ENCODE measurements at places on chromosomes 6 and 20.

DNA sequence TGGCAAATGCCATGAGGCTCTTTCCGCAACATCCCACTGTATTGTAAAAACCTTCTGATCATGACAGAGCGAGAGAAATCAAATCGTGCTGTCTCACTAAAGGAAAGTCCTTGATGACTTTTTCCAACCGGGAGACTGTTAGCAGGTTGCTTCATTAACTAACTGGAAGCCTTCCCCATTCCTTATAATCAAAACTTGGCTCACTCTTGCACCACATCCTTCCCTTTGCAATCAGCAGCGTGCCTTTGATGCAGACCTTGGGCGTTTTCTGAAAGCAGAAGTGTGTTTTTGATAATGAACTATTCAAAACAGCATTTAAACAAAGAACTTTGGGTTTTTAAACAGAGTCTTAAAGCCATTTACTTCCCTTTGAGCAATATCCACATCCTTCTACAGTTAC lies 96.2 kb upstream of the CNR1 start:
- no peak for DNase-seq

DNA sequence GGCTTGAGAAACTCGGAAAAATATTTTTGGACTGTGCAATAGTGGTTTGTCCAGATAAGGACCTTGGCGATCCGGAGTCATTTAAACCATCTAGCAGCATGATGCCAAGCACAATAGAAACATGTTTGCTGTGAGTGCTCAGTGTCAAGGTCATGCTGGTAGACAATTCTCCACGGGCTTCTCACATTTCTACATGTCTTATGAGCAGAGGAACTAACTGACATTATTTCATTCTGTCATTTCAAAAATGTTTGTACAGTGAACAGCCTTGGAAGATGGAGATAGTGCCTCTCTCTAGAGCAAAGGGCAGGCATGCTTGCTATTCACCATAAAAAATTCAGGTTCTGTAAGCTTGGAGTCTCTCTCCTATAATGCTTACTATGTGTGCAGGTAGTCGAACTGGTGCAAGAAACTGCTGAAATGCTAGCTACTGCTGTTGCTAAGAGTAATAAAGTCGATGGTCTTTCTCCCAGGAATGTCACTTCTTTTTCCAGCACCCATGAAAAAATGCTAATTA lies 25.4 kb upstream of the CCN2 start:
- no peak for DNase-seq

GRCh38 chr20:24871480-24872213 lies 77.4 kb upstream of the CST7 start:
- DNase-seq, result no peak

GRCh38 chr6:44338228-44339122 lies 4.0 kb upstream of the SPATS1 start:
- DNase-seq, result peak; percentile 15

DNA sequence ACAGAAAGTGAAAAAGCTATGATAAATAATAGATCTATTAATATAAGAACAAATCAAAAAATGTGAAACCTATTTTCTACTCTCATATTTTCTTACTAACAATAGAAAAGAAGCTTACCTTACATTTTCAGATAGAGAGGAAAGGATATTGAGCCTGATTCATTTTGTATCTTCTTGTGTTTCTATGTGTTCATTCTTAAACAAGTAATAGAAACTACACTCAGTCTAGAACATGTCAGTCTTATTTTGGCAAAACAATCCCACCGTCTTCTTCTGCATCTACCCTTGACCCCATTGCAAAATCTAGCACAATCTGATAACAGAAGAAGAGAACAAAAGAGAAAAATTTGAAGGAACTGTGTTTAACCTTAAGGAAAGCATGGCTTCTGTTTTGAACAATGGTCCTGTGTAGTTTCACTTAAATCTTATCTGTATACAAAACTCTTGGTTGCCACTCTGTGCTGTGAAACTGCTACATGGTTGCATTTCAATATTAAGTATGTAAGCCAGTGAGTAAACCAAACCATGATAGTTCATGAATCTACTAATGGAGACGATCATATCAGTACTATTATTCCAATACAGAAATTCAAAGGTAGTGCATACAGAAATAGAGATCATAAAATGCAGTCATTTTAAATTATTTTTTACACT lies 69.5 kb upstream of the LGSN start:
- no peak for DNase-seq

DNA sequence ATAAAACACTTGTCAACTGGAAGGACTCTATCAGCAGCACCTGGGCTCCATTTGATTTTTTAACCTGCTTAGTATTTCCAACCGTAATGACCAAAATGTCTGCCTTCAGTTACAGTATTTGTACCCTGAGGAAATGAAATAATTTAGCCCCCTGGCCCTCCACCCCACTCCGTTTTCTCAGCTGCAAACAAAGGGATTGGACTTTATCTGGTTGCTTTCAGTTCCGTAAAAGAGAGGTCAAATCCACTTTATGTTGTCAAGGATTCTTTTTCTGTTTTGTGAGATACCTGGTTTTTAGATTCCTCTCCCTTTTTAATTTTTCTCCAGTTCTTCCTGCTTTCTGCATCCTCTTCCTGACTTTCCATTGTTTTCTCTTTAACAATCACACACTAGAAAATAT lies 64.4 kb upstream of the BMP2 start:
- no peak for DNase-seq

GRCh38 chr6:135257631-135258405 lies 76.7 kb downstream of the MYB start:
- no peak for DNase-seq

GRCh38 chr6:31569861-31570536 lies 2.1 kb upstream of the LTA start:
- no peak for DNase-seq

DNA sequence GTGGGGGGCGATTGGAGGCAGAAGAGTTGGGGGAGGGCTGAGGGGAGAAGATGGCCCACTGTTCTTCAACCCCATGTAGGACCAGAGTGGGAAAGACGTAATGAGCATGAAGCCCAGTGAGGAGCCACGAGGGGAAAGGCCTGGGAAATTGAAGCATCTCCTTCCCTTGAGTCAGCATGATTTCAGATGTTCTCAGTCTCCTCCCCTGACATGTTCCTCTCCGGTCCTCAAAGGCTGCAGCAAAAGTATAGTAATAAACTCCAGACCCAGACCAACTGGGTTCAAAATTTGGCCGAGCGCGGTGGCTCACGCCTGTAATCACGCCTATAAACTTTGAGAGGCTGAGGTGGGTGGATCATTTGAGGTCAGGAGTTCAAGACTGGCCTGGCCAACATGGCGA lies 1.9 kb upstream of the NFKBIE start:
- no peak for DNase-seq

GRCh38 chr20:59010995-59011873 lies 4.2 kb upstream of the CTSZ start:
- no peak for DNase-seq

DNA sequence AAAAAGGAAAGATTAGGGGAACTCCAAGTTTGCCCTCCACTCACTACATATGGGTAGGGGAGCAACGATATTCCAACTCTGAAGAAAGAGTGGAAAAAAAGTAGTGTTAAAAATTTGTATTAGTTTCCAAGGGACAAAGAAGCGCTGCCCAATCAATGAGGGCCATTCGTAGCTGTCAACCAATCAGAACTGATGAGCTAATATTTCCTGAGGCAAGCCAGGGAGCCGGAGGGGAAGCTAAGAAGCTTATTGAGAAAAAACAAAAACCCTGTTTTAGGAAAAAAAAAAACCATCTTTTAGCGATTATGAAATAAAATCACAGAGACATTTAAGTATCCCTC lies 59.5 kb downstream of the TRIM38 start:
- DNase-seq, result peak; percentile 78

GRCh38 chr6:19690325-19691075 lies 146.7 kb upstream of the ID4 start:
- DNase-seq, result no peak

DNA sequence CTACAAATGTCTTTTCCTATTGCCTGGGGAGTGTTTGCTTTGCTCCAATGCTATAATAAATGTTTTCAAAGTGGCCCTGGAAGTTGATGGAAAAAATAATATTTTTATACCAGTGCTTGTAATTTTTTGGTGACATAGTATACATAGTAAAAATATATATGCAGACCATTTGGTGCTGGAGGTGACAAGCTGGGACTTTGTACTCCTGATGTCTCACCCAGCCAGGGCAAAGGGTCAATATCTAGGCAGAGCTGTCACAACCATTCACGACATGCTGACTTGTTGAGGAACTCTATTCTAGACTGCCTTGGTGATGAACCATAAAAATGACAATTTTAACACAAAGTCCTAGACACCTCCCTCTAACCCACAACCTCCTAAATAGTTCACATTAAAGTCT lies 203.0 kb downstream of the PLCB1 start:
- no peak for DNase-seq

- DNase-seq, result no peak
These were observed 231.2 kb upstream of the ARID1B start for GRCh38 chr6:156545931-156546330.

DNA sequence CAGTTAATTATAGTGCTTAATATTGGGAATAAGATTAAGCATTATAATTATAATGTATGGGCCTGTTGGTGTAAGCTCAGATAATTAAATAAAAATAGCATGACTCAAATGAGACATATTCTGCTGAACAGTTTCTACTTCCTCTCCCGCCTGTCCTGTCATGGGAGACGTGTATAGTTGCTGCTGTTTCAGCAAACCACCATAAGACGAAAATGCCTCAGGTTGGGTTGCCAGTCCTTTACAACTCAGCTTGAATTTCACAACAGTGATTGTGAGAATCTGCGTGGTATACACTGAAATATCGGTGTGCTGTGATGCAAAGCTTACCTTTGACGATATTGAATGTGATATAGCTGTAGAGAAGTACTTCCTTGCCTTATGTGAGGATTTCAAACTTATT lies 99.5 kb downstream of the POPDC3 start:
- DNase-seq, result no peak

GRCh38 chr20:21767739-21768223 lies 62.3 kb downstream of the PAX1 start:
- DNase-seq, result no peak

GRCh38 chr6:18893540-18894269 lies 506.6 kb downstream of the RNF144B start:
- DNase-seq, result no peak

DNA sequence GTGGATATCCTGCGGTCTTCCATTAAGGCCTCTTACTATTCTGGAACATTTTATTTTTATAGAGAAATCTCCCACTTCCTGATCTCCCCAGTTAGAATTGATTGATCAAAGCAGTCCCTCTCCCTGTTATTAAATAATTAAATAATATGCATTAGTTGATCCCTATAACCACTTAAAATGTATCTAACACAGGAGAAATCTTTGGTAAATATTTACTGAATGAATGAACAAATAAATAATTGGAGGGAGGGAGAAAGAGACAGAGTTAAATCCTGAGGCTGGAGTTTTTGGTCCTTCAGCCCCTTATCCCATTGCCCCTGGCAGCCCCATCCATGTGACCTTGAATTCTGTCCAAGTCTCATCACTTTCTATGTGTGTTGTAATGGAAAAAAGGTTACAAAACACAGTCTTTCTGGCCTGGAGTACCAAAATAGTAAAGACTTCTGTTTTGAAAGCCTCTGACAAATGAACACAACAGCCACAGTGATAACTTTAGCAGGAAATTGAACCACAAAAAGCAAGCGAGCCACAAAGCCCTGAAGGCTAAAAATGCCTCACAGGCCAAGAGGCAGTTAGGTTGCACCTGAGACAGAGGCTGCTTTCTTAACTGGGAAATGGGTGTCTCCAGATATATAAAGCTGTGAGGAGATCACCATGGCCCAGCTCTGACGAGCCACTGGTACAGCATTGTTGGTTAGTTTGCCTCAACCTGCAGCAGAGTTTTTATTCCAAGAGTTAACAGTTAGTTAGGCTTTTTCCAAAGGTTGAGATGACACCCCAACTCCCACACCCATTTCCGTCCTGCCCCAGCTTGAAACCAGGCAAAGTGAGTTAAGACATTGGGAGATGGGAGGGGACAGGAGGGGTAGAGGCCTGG lies 11.3 kb downstream of the NT5E start:
- DNase-seq, result no peak

DNA sequence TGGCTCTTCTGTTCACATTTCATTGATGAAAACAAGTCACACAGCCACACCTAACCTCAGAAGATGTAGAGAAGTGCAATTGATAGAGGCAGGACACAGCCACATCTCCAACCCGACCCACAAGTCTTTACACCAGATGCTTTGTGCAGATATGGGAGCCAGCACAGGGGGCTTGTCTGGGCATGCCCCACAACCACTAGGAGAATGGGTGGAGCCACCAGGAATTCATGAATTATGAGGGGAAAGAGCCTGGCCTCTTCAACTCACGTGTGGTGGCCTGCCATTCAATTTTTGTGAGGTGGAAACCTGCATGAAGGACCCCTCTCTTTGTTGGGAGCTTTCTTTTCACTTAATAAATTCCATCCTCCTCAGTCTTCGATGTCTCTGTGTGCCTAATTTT lies 79.1 kb downstream of the OGFRL1 start:
- no peak for DNase-seq

DNA sequence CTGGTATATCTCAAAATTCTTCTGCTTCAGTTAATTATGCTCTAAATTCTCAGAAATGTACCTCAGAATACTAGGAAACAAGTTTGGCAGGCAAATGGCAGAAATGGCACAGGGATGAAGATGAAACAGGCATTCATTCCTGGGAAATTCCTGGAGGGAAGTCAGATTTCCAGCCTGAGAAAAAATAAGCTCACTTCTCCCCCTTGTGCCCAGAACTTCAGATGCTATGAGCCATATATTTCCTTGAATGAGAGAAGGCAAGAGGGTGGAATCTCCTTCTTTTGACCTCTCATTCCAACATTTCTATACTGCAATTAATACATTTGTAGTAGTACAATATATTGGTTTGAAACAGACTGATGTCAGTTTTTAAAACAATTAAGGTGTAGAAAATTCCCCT lies 22.8 kb downstream of the RGS17 start:
- no peak for DNase-seq

DNA sequence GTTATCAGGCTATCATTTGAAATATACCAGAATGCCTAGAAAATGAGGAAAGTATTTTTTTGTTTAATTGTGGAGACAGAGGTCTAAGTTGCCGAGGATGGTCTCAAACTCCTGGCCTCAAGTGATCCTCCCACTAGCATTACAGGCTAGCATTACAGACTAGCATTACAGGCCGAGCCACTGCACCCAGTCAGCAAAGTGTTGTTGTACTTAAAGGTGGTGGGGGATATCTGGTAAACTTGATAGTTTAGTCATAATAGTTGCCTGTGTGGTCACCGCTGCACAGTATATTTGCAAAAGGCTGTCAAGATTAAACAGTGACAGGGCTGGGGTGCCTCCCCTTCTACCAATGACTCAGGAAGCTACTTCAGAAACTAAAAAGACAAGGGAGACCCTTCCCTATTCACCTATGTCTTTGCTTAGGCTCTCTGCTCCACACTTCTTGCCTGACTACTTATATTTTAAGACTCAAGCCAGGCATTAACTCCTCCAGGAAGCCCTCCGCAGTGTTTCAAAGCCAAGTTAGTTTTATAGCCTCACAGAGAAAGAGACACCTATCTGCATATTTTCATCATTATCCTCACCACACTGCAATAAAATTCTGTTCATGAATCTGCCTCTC lies 3.1 kb upstream of the AKIRIN2 start:
- DNase-seq, result no peak

All from DMS 273 treated with DMSO at 0.1 percent for 48 hours (cell line).